ENCODE measurements at places on chromosomes 3 and 15.

GRCh38 chr3:172461530-172462138, 13.4 kb upstream of the GHSR start:
- peak; percentile 67 for DNase-seq

- no peak for DNase-seq
Observed at GRCh38 chr3:37622999-37623883, 238.4 kb upstream of the CTDSPL start.

GRCh38 chr15:63288778-63289378, 11.5 kb downstream of the APH1B start:
- peak; percentile 85 for DNase-seq

GRCh38 chr3:156349978-156350377, 204.9 kb downstream of the SSR3 start:
- no peak for DNase-seq
